Erythroblast (primary cell): ENCODE measurements at places on chromosomes 5 and 9.

DNA sequence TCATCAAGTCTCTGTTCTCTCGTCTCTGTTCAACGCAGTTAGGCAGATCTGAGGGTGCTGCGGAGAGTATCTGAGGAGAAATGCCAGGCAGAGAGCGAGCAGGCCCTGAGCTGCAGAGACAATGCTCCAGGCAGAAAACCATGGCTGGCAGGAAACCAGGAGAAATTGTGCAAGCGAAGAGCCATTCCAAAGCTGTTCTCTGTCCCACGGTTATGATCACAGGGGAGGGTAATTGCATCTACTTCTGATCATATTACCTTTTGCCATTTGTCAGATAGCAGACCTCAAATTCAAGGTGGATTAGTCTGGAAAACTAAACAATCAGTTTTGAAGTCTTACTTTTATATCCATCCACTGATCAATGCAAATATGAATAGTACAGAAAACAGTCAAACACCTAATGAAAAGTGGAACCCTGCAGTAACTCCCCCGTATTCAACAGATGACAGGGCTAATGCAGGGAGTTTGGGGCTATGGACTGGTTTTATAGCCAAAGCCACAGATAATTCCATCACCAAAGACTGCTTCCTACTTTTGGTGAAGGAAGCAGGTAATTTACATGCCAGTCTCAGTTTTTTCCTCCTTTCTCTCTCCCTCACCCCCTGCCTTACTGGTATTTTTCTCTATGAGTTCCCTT lies 228.0 kb downstream of the DCP2 start:
- no peak for DNase-seq

DNA sequence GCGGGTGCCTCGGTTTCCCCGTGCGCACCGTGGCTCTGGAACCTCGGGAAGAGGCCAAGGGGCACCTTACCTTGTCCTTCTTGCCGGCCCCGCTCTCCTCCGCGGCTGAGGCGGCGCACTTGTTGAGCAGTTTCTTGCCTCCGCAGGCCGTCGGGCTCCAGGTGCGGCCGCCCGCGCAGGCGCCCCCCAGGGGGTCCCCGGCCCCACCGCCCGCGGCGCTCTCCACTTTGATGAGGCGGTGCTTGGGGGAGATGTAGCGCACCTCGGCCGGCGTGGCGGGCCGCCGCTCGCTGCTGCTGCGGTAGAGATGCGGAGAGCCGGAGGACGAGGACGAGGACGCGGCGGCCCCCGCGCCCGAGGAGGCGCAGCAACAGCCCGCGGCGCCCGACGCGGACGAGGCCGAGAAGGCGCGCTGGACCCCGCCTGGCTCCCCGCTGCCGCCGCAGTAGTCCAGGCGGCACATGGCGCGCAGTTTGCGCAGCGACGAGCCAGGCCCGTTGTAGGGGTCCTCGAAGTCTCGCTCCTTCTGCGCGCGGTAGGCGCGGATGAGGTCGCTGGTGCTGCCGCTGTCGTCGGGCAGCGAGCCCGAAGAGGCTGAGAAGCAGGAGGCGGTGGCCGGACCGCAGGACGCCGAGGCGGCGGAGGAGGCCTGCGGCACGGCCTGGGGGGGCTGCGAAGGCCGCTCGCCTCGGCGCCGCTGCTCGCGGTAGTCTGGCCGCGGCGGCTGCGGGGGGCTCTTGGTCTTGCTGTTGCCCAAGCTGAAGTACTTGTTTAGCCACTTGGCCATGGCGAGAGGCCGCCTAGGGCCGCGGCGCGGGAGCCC lies 957 bp downstream of the SHB start:
- peak; percentile 52 for DNase-seq

DNA sequence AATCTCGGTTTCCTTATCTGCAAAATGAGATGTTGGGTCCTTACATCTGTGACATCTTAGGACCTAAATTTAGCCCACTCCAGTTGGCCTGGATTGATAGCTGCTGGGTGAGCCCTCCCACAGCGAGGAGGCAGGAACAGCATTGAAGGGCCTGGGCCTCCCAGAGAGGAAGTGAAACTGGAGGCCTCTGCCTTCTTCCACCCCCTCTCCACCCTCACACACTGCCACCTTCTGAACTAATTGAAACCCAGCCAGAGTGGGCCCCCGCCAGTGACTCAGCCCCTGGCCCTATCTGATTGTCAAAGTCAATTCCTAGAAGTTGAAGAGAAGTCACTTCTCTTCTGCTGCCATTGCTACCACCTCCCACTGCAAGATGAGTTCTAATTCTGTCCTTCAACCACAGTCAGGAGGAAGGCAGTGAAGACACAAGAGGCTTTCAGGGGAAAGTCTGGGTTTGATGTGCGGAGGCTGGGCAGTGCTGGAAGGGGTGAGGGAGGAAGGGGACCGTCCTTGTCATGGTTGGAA lies 55.2 kb upstream of the NEK6 start:
- DNase-seq = peak; percentile 87

GRCh38 chr9:34179213-34180136 lies 632 bp downstream of the UBAP1 start:
- DNase-seq = peak; percentile 76

- no peak for DNase-seq
Measured at GRCh38 chr9:93988056-93988455, 32.9 kb upstream of the BARX1 start.

DNA sequence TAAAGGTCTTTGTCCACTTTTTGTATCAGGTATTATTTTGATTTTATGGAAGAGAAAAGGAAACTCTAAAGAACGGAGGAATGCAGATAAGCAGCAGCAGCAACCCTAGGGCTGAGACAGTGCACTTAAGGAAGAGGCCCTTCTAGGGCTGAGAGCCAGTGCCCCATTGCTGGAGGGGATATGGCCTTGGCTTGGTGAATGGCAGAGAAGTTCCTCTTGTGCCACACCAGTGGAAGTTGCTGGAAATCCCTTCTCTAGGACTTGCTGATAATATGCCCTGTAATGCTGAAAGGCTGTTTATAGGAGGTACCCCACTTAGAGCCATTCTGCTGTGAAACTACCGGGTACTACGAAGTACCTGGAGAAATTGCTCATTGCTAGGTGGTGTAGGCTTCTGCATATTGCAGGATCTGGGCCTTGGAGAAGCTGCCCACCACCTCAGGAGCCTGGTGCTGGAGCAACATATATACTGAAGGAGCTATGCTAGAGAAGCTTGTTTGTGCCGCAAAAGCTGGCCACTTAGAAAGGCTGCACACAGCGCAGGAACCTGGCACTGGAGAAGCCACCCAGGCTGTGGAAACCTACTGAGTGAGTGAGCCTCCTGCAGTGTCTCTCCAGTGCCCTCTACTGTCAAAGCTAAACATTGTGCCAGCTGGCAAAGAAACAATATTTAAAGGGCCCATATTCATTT lies 9.6 kb upstream of the UBTD2 start:
- peak; percentile 65 for DNase-seq
